ENCODE measurements at places on chromosomes 3 and 15.

- DNase-seq: no peak
Observed at GRCh38 chr3:160114355-160114995, 110.7 kb upstream of the C3orf80 start.

DNA sequence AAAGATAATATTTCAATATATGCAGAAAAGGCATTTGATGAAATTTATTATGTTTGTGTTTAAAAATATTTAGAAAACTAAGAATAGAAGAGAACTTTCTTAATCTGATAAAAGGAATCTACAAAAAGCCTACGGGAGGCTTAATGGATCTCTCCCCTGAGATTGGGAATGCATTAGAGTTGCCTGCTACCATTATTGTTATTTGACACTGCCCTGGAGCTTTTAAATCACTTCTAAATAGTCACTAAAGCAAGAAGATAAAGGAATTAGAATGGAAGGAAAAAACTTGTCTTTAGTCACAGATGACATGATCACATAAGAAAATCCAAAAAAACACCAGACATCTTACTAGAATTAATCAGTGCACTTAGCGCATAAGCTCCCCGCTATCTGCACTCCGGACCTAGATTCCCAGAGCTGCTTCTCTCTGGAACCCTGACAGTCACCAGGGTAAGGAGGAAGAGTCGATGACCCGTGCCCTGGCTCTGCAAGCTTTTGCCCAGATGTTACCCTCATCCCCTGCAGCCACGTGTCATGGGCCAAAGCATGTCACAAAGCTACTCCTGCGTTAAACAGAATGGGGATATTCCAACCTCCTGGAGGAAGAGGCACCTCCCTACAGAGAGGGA lies 97.1 kb downstream of the MINAR1 start:
- DNase-seq: no peak

DNA sequence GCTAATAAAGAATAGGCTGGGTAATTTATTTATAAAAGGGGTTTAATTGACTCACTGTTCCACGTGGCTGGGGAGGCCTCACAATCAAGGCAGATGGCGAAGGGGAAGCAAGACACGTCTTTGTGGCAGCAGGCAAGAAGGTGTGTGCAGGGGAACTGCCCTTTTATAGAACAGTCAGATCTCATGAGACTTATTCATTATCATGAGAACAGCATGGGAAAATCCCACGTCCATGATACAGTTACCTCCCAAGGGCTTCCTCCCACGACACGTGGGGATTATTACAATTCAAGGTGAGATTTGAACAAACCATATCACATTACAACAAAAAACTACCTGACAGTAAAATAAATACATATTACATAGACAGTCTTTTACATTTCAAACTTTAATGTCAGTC lies 414.9 kb downstream of the NAALADL2 start:
- DNase-seq: no peak

GRCh38 chr3:58204720-58205119 lies 6.1 kb downstream of the DNASE1L3 start:
- no peak for DNase-seq

GRCh38 chr3:110198717-110199587 lies 861.6 kb upstream of the DPPA4 start:
- DNase-seq: peak; percentile 41

Measured in activated CD8-positive, alpha-beta memory T cell treated with anti-CD3 and anti-CD28 coated beads, Interleukin-2, amount 50 U/mL, for 48 hours (primary cell).